DMS79 (cell line): ENCODE measurements at places on chromosomes 16 and 17.

DNA sequence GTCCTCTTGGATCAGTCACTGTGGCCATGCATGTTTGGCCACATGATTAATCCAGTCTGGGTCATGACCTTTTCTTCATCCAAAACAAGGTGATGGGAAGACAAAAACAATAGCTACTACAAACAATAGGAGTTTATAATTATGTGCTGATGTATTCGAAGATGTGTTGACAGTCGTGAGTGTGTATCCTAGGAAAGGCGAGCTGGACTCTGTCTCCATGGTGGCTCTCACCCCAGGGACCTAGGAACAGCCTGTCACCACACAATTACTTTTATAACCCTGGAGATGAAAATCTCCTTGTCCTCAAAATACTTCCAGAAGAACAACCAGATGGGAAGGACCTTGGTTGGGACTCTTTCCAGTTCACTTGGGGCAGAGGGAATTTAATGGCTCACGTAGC, 9.8 kb upstream of the PLK1 start:
- DNase-seq = no peak

GRCh38 chr17:19645734-19646201, 2.8 kb upstream of the ALDH3A2 start:
- no peak for DNase-seq

- DNase-seq = no peak
These were observed 15.4 kb upstream of the NDEL1 start for GRCh38 chr17:8420041-8420934.

DNA sequence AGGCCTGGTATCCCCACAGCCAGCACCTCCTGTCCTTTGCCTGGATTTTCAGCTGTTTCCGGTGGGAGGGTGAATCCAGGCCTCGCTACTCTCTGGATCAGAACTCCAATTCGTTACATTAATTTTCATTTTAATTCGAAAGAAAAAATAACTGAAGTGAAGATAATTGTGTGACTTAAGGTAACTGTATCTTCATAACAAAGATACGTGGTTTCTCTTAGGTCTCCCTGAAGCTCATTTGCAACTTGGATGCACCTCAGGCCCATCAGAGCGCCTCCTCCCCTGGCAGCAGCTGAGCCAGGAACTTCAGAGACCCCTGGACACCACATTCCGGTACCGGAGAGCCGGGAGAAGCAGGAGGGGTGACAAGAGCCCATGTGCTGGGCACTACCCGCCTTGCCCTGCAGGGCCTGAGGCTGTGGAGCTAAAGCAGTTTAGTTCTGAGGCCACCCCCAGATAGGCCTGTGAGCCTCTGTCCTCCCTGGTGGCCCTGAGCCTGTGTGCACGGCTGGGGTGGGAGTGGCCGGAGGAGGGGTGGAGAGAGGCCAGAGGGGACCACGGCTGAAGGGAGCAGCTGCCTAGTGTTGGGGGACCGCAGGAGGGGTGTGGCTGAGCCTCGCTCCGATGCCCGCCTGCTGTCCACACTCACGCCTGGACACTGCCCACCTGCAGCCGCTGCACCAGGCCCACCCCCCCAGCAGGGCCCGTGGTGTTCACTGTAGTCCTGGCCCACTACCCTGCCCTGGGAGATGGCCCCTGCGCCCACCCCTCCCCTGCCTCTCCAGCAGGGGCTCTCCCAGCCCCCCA, 11.4 kb upstream of the DUS1L start:
- DNase-seq = no peak

DNA sequence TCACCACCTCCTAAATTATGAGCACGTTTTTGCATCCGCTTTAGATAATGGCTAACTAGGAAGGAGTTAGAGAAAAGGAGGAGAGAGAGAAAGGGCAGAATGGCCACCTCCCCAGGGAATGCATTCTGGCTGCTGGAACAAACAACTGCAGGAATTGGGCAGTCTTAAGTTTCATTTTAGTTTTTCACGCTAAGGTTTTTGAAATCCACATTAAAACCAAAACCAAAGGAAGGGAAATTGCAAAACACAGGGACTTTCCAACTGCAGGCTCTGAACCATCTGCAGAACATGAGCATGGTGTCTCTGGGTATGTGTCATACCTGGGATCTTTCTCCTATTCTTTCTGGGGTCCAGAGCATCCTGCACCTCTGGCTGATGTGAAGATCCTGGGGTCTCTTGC, 12.1 kb upstream of the CCL8 start:
- DNase-seq = no peak

GRCh38 chr17:73267648-73268537, 6.2 kb upstream of the CPSF4L start:
- no peak for DNase-seq

GRCh38 chr17:45906927-45907622, 12.7 kb downstream of the MAPT start:
- DNase-seq = no peak

GRCh38 chr17:81843713-81844326, 9.0 kb upstream of the PPP1R27 start:
- DNase-seq = no peak

GRCh38 chr17:82384051-82384729, 12.6 kb downstream of the UTS2R start:
- no peak for DNase-seq

DNA sequence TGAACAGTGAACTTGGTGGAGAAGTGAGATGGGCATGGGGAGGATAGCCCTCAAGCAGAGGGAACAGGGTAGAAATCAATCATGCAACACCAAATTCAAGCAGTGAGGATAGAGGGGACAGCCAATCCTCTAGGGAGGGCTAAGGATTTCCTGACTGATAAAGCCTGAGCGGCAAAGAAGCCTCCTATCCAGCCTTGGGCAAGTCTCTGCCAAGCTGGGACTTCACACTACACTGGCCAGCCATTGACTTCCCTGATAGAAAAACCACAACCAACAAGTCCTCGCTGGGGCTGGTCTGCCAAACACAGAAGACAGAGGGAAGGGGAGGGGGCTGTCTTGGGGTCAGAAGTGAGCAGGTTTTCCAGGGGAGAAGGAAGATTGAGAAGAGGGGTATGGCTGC, 2.5 kb upstream of the FBXL19 start:
- no peak for DNase-seq

DNA sequence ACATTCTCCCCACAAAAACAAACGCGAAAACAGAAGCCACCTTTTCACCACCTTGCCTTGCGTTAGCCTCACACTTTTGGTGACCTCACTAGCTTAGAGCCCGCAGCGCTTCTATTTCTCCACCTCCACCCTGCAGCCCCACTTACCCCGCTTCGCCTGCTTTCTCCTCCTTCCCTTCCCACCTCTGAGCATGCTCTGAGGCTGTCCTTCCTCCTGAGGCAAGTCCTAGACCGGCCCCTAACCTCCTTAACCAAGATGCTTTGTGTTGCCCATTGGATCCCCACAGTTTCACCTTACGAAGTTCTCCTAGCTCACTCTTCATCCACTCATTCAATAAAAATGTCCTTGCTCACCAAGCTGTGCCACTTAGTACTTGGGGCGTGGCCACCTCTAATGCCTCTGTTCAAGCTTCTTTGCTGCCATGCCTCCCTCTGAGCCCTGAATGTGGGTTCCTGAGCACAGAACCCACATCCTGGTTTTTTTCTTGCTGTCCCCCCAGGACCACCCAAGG, 1.3 kb downstream of the GNGT2 start:
- DNase-seq = no peak

DNA sequence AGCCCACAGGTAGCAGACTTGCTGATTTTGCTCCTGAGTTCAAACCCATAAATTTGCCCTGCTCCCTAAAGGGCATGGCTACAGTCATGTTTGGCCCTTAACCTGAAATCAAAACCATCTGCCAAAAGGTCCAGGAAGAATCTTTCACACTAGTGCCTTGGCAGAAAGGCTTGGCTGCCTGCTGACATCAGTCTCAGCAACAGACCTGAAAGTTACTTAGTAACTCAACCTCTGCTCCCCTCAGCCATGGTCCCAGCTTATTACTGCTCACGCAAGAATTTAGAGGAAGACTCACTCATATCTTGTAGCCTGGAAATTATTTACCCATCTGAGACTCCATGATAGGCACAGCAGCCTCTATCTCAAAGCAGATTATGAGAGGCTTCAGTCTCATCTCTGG, 98.0 kb upstream of the KIF2B start:
- no peak for DNase-seq

DNA sequence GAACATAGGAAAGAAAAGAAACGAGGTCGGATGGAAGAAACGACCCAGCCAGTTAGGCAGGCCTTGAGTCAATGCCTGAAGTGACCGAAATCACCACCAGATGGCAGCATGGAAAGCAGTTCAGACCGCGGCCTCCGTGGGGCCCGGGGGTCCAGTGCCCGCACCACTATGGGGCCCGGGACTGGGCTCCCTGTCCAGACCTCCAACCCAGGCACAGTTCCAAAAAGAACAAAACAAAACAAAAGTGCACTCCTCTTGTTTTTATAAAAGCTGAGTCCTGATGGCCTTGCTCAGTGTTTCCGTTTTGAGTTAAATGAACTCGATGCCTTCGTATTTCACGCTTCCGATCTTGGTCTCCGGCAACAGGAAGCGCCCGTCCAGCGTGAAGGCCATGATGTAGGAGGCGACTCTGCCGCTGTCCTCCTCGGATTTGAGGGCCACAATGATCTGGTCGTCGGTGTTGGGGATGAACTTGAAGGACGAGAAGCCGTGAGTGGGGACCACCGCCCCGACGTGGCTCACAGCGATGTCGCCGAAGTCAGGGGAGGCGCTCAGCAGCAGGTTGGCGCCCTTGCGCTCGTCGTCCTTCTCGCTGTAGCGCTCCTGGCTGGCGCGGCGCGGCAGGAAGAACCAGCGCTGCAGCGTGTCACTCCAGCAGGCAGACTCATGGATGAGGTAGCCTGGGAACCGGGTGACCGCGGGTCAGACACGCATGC, 13.7 kb upstream of the LGALS3BP start:
- DNase-seq = no peak

GRCh38 chr16:13436641-13437412, 483.1 kb upstream of the ERCC4 start:
- no peak for DNase-seq

DNA sequence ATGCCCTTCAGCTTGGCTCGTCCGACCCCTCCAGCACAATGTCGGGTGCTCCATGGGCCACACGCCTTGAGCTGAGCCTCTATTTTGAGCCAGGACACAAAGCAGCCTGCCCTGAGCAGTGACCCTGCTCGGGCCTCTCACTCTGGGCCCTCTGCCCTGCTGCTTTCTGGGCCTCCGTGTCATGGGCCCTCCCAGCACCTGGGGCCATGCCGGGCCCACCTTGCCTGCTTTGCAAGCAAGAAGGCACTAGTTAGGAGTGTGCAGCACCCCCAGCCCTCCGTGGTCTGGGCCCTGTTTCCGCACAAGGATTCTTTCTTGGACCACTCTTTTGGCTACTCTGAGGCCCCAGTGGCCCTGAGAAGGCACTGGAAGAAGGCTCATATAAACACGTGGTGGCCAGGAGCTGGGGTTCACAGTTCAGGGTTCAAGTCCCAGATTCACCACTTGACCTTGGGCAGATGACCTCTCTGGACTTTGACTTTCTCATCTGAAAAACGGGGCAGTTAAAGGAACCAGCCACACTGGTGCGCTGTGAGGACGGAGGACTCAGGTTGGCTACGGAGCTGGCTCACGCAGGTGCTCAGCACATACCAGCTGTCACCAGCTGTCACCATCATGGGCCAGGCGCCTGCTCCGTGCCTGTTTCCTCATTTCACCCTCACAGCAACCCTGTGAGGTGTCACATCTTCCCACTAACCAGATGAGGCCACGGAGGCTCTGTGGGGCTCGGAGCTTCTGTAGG, 166.0 kb upstream of the GSE1 start:
- DNase-seq = no peak

DNA sequence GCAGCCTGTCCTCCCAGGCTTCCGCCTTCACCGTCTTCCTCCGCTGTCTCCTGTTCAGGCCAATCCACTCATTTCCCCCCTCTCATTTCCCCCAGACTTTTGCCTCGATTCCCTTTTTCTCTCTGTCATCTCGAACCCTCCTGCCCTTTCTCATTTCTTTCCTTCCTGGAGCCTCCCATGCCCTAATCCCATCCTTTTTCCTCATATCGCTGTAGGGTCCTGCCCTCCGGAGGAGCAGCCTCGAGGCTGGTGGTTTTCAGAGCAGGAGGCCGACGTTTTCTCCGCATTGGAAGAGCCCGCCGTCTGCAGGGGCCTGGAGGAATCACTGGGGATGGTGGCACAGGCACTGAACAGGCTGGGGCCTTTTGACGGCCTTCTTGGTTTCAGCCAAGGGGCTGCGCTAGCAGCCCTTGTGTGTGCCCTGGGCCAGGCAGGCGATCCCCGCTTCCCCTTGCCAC, 597 bp downstream of the OVCA2 start:
- DNase-seq = no peak
